ENCODE measurements at places on chromosomes 2 and 18.

GRCh38 chr2:30149513-30149912 lies 2.7 kb downstream of the YPEL5 start:
- DNase-seq = no peak

- DNase-seq = no peak
Measured at GRCh38 chr2:128636802-128637147, 318.1 kb upstream of the HS6ST1 start.

DNA sequence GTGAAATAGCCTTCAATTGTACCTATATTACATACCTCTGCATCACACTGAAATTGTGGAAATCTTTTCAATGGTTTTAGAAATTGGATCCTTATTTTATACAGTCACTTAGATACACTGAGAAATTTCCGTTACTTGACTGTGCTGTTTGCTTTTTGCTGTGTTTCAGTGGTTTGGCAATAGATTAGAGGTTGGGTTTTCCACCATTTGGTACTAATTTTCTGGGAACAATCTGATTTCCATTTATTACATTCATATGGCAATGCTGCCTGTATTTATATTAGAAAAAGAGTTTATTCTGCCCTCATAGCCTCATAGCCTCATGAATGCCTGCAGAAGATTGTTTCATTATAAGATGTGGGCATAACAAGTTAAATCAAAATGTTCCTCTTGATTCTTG lies 285.0 kb downstream of the GULP1 start:
- no peak for DNase-seq

DNA sequence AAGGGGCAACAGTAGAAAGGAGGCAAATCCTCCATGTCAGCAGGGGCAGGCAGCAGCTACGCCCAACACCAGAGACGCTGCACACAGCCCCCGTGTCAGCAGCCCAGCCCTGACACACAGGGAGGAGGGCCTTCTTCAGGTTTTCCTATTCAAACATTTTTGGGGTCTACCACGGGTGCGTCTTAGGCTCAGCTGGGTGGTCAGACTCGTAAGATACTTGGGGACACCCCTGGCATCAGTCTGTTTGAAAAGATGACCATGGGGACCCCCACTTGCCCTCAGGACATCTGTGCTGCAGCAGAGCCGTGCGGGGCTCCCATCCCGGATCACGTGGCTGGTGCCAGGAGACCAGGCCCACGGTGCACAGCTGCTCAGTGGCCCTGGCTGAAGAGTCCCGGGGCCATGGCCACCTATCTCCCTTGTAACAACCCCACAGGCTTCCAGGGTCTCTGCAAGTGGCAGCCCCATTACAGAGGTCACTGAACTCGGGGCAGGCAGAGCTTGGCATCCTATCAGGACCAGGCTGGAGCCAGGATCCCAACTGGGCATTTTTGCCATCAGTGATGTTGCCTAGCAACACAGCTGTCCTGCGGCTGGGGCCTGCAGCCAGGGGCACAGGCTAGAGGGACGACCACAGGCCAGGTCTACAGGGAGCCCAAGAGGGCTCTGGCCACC lies 82.5 kb downstream of the EDAR start:
- no peak for DNase-seq

DNA sequence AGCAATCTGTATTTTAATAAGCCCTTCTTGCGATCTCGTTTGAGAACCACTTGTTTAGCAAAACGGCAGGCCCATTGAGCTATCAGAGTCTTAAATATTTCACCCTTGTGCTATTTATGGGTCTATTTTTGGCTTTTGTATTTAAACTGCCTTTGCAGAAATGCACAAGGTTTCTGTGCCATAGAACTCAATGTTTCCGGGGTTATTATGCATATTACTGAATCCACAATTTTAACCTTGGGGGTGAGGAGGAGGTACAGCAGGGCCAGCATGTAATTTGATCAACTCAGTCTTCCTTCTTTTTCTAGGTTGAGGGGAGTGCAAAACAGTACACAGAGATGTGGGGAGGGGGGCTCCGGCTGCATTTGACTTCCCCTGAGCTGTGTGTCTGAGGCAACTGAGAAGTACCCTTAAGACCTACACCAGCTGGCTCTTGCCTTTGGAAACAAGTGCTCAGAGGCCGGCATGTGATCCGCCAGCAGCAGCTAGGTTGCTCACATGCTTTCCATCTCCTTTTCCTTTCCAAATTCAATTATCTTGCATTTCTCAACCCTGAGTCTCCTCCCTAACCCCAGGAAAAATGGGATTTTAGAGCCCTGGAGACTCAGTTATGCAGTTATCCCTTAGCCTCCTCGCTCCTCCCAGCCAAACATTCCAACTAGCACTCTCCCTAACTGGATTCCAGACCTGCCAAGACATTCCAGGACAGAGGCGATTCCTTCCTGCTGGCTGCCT lies 103.0 kb downstream of the HNRNPLL start:
- DNase-seq = no peak

DNA sequence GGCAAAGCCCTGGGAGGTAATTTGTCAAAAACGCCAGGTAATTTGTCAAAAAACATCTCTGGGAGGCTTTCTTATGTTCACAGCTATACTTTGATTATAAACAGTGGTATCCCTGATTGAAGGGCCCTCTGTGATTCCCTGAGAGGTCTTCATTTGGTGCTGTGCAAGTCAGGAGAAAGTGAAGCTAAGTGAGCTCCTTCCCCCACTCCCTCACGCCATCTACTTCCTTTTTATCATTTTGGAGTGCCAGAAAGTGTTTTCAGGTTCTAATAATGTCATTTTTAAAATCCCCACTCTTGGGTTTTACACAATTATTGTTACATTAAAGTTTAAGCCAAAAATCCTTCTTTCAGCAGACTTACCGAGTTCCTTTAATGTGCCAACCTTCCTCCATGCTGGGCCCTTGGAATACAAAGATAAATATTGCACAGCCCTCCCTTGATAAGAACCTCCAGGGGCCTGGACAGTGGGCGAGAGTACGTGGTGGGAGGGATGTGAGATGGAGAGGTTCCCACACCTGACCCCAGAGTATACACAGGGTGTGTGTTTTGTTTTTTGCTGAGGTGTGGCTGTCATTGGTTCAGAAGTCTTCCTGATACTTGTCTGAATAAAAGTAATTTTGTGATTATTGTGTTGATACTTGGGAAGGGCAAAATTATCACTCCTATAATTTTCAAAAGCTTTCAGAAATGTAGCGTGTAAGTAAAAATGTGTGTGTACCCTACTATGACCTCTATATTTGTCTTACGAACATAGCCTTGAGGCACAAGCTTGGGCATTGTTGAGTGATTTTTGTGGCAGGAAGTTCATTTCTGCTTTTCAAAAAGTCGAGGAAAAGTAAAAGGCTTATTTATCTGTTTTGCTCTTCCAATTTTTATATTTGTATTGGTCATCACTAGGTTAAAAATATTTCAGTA lies 8.2 kb downstream of the MAPRE2 start:
- DNase-seq = no peak

DNA sequence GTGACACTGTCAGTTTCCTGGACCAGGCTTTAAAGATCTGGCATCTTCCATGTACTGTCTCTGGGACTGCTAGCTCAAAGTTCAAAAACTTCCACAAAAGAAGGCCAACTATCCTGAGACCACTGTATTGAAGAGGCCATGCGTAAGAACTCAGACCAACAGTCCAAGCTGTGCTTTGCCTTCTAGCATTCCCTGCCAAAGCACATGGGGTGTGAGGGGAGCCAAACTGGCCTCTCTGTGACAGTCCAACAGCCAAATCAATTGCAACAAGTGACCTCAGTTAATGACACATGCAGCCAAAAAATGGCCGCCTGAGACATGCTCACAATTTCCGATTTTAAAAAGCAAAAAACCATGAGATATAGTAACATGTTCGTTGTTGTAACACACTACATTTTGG lies 160.3 kb upstream of the CDH19 start:
- DNase-seq = no peak

DNA sequence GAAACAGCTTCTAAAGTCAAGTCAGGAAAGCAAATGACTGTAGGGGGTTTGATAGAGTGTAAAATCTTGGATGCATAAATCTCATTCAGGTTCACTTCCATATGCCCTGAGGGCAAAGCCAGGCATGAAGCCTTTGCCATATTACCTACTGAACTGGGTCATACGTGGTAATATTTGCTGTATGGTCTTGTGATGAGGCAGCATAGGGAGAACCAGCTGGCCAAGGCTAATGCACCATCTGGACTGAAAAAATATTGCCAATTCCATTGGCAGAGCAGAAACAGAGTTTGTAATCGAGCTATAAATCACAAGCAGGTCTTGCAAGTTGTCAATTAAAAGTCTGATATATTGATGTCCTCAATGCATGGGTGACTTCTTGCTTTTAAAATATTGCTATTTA lies 243.8 kb downstream of the ERBB4 start:
- no peak for DNase-seq

GRCh38 chr2:165007161-165007744 lies 51.9 kb upstream of the SLC38A11 start:
- no peak for DNase-seq

DNA sequence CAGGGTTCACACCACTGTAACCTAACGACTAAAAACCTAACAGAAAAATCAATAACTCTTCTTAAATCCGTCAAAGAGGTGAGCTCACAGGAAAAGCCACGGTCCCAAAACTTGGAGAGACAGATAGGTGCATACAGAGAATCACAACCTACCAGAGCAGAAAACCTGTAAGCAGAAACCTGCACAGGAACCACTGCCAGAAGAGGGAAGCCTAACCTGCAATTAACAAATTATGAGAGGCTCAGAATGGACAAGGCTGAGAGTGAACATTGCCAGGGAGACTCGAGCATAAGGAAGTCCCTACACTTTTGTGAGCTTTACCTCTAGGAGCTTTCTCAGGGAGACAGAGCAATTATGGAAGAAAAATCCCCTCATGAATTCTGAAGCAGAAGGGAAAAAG lies 156.2 kb upstream of the NETO1 start:
- no peak for DNase-seq

DNA sequence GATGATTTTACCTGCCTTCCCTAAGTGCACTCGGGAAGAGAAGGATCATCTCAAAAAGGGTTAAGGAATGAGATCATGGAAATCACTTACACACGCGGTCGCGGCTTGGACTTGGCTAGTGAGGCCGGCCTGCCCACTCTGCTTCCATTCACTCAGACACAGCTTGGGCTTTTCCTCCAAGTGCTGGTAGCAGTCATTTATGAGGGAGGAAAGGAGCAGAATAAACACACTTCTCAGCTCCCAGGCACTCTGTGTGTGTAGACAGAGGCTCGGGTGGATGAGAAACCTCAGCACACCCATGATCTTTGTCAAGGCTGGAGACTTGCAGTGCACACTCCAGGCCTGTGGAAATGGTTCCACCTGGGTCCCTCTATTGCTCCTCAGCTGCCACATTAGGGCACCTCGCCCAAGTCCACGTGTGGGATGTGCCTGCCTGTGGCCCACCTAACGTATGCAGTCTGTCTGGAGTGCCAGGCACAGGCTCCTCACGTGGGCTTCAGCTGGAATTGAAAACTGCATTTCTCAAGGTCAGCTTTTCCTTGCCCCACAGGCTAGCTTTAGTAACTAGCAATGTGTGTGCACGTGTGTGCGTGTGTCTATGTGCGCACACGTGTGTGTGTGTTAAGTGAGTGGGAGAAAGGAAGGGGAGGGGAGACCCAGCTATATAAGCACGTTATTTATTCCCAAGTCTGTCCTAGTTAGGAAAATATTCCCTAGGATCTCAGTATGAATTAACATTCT lies 288.4 kb downstream of the SOX11 start:
- DNase-seq = no peak

GRCh38 chr18:59697236-59697932 lies at the start of gene CCBE1:
Gene CCBE1 (minus strand): TSS chr18:59697423.
- DNase-seq = no peak

DNA sequence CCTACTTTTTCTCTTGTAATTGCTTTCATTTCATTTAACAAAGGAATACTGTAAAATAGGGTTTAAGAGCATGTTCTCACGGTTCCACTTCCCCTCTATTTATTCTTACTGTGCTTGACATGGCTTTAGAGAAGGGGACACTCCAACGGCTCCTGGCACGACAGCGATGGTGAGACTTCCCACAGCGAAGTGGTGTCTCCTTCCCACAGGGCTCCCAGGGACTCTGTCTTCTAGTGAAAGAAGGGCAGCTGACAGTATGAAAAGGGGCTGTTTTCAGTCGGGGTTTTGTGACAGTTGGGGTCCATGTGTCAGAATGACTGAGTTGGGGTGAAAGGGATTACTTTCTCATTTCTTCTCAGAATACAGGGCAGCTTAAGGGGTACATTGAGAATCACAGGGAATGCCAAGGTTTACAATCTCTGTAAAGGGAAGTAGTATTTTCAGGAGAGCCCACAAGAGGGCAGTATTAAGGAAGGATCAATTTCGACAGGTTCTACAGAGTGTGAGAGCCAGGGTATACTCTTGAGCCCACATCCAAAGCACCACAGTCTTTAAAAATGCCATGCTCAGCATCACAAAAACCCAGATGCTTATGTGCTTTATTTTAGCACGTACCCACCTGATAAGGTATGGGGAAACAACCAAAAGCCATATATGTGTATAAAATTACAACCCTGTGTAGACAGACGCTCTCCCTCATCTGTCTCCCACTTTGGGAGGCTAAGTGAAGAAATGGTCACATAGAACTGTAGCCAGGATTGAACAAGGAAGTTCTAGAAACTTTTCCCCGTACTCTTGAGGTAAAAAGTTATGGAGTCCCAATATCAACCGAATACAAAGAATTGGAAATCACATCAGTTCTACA lies 31.3 kb upstream of the RAPGEF4 start:
- no peak for DNase-seq

GRCh38 chr2:150424406-150424805 lies 63.1 kb downstream of the RND3 start:
- DNase-seq = no peak

- no peak for DNase-seq
Measured at GRCh38 chr2:46446871-46447568, 32.3 kb upstream of the TMEM247 start.

Data from activated T-helper 1 cell treated with Interleukin-2 at 50 U/mL for 16 hours (primary cell).